ENCODE measurements at places on chromosomes 13 and 19. TPM values are rescaled to one million over a fixed set of nuclear protein-coding genes. Genes with fewer than 3 reads are reported as not detected.
A peak's percentile ranks its signal among the peaks of the same experiment; 100 is the strongest.

GRCh38 chr13:114145256-114145655 lies 12.8 kb upstream of the RASA3 start:
- no peak for DNase-seq

GADD45B gene
- polyA plus RNA-seq, result 69.8 TPM

TDRD12 gene
- 0.04 TPM for polyA plus RNA-seq

DLEU7 gene
- polyA plus RNA-seq, result not detected

ACP7 gene
- polyA plus RNA-seq, result not detected

DNA sequence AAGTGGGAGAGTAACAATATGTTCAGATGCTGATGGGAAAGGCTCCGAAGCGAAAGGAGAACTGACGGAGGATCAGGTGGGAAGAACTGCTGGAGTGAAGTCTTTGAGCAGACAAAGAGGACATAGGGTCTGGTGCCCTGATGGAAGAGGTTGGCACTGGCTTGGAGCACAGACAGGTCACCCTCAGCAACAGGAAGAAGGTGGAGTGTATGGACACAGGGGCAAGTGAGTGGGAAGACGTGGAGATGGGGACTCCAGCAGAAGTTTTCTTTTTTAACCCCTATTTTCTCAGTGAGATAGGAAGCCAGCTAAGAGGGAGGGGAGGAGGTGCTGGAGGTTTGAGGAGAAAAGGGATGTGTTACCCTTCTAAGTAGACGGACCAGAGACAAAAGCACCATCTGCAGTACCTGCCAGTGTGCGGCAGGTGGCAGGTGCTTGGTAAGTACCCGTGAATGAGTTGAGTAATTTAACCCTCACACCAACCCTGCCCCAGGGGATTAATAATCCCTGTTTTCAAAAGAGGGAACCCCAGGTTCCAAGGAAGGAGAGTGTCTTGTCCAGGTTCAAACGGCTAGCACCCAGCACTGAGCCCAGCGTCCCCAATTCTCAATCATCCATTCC lies 11.2 kb downstream of the HAS1 start:
- DNase-seq, result no peak

DNA sequence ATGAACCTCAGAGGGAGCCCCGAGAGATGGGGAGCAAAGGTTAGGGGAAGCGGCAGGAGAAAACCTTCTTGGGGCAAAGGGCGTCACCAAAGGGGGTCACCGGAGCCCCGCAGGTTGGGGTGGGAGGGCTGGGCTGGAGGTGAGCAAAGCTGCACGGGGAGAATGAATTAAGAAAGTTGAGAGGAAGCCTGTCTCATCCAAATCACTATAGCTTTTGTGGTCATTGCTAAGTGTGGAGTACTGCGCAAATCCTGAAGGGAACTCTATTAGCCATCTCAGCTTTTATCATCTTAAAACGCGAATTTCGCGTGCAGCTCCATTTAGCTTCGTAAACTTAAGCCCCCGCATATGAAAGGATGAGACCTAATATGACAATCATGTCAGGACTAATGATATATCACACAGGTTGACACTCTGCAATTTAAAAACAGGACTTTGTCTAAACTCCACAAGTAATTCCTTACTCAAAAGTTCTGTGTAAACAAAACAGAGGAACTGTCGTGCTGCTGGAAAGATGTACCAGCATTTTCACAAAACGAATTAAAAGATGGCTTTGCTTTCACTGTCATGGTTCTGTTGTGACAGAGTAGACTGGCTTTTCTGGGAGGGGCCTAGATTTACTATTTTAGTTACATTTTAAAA lies 631 bp downstream of the LACC1 start:
- no peak for DNase-seq

DNA sequence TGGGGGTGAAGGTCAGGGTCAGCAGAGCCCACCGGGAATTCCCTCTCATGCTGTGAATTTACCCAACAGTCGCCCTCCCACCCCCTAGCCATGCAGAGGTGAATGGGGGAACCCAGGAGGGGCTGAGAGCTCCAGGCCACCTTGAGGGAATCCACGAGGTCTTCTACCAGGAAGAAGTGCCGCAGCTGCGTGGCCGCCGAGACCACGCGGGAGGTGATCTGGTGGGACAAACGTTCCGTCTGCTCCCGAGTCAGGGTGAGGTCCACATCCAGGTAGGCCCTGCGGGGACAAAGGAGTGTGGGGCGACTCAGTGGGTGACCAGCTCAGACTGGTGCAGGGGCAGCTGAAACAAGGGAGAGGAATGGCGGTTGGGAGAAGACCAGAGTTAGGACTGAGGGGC lies 8.1 kb downstream of the RTN2 start:
- no peak for DNase-seq

DNA sequence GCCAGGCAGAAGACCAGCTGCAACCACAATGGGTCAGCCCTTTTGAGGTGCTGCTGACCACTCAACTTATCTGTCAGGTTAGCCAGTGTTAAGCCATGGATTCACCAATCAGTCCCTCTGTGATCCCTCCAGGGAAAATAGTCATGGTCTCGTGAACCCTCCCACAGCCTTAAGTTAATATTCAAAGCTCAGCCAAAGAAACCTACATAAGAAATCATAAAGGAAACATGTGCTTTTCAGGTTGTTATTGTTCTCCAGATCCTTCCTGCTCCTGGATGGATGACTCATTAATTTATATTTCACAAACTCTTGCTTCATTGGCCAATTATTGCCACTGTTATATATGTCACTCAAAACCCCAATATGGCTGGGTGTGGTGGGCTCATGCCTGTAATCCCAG lies 161.9 kb downstream of the B3GLCT start:
- no peak for DNase-seq

DNA sequence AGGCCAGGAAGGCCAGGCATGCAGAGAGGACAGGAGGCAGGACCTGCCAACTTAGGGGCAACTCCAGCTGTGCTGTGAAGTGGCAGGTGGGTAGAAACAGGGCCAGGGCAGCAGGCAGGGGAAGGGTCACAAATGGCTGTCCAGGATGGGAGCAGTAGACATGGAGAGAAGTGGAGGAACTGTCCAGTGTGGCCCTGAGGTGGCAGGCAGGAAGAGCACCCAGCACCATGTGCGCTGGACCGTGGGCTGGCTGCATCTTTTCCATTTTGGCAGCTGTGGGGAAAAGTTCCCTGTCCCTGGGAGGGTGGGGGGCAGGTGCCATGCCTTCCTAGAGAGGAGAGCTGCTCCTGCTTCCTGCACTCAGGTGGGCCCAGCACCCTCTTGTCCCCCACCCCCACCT lies 13.8 kb downstream of the DEDD2 start:
- DNase-seq, result no peak

DNA sequence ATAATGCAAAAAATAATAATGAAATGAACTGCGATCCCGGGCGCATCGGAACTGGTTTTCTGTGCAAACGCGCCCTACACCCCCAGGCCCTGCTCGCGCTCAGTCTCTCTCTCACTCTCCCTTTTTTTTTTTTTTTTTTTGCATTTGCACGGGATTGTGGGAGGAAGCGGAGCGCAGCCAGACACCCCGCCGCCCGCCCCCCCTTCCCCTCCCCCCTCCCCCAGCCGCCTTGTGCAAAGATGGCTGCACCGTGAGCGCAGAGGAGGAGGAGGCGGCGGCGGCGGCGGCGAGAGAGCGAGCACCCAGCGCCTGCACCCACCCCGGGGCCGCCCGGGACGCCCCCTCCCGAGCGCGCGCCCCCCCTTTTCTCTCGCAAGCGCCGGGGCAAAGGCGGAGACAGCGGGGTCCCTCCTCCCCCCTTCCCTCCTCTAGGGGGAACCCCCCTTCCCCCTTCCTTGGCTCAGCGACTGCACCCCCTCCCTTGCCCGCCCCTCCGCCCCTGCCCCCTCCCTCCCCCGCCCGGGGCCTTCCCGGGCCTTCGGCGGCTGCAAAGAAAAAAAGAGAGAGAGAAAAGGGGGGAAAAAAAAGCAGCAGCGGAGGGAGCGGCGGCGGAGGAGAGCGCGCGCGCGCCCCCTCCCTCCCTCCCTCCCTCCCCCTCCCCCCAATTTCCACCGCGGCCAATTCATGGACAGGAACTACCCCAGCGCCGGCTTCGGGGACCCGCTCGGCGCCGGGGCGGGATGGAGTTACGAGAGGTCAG lies at the start of gene PRR12:
Gene PRR12 (plus strand): TSS at position 212 of the 760 bp plus-strand sequence. CDS start 473 bp downstream, at position 685.
- DNase-seq, result no peak

- DNase-seq, result peak; percentile 54
These were observed 194.7 kb downstream of the LMO7 start for GRCh38 chr13:75830842-75831241.

GRCh38 chr19:1400281-1401137 lies 833 bp downstream of the GAMT start:
- DNase-seq, result no peak

DNA sequence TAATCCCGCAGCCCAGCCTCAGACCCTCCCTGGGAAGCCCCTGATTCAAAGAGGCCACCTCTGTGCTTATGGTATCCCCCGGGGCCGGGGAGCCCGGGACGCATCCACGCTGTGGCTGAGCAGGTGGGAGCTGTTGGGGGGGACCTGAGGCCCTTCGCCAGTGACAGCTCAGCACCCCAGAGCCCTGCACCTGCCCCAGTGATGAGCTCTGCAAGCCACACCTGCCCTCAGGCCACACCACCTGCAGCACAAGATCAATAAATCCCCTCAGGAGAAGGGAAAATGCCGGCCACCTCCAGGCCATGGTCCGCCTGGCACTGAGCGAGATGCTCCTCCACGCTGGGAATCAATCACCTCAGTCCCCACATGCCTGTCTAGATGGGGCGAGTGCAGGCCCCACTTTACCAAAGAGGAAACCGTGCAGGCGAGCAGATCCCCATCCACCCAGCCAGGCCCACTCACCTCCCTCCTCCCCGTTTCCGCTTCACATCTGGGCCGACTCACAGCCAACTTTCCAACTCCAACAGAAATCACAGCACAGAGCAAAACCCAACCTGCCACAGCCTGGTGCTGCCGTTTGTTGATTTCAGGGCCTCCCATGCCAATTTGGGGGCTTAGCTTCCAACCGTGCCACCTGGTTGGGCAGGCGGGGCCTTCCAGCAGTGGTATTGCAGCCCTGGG lies 12.8 kb downstream of the MOB3A start:
- no peak for DNase-seq

SMIM44 gene
- not detected for polyA plus RNA-seq

ZNF433 gene
- 2.3 TPM for polyA plus RNA-seq

- DNase-seq, result no peak
These were observed 87.1 kb downstream of the ARHGEF7 start for GRCh38 chr13:111202156-111202621.

DNA sequence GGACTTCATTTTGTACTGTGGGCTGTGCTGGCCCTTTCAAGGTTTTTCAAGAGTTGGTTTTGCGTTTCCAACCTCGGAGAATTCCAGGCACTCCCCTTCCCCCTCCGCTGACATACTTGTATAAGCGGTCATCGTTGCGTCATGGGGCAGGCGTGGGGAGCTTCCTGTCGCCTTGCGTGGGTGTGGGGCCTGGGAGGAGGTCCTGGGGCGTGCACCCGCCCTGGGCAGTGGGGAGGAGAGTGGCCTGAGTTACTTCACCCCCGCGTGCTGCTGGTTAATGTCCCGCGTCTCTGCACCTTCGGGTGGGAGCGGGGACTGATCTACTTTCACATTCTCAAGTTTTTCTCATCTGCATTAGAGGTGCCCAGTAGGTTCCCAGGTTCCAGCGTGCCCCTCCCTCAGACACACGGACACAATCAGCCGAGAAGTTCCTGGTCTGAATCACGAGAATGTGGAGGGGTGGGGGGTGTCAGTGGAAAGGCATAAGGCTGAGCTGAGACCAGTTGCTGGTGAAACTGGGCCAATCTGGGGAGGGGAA lies 4.1 kb downstream of the IER2 start:
- DNase-seq, result peak; percentile 75

- no peak for DNase-seq
These were observed 20.4 kb upstream of the CPB2 start for GRCh38 chr13:46124967-46125933.

ZNF8 gene
- 2.5 TPM for polyA plus RNA-seq

DNA sequence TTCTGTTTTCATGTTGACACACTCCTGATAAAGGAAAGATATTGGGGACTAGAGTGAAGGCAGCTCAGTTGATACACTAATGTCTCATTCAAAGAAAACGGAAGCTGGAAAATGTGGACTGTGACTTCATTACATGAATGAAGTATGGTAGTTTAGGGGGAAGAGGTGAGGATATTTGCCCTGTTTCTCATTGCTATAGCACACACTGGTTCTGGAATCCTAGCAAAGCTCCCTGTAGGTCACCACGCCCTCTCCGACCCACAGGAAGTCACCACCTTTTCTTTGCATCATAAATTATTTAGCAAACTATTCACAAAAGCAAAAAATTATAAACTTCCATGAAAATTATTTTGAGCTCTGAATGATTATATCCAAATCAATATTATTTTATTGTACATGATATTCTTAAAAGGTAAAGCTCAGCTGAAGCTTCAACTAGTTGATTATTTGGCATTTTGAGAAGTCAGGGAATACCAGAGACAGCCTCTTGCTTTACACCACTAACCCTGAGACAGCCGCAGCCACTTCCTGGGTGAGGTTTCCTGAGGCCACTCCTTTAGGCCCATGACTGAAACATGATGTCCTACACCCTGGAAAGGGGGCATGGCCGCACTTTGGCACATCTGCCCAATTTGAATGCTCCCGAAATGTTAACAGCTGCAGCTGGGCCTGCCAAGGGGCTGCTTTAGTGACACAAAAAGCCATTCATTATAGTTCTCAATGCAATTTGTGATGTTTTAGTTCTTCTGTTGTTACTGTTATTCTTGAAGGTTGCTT lies 50.0 kb upstream of the WDFY2 start:
- no peak for DNase-seq

DNA sequence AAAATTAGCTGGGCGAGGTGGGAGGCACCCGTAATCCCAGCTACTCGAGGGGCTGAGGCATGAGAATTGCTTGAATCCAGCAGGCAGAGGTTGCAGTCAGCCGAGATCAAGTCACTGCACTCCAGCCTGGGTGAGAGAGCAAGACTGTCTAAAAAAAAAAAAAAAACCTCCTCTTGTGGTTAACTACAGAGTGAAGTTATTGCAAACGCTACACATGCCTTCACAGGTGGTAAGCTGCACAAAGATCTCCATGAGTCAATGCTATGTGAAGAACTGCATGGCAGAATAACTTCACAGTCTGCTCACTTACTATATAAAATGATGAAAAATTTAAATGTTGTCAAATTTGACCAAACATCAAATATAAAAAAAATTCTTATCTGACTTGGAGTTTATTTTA lies 436.8 kb downstream of the FGF14 start:
- no peak for DNase-seq

MPHOSPH8 gene
- 18.7 TPM for polyA plus RNA-seq

CCDC8 gene
- 6.9 TPM for polyA plus RNA-seq

CD37 gene
- not detected for polyA plus RNA-seq

CASP14 gene
- not detected for polyA plus RNA-seq

ITGBL1 gene
- polyA plus RNA-seq, result 93.7 TPM

CYP2A7 gene
- not detected for polyA plus RNA-seq

GRCh38 chr13:41004875-41005693 lies 14.0 kb downstream of the ELF1 start:
- DNase-seq, result no peak

DNA sequence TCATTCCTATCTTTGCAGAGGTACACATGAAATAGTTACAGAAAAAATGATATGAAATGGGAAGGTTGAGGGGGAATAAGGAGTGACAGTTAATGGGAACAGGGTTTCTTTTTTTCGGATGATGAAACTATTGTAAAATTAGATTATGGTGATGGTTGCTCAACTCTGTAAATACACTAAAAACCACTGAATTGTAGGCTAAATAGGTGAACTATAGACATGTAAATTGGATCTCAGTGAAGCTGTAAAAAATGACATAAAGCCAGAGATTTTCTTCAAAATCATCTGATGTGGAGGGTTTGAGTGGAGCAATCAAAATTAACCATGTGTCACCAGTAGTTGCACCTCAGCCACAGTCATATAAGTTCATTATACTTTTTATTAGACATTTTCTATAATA lies 6.6 kb upstream of the FLT3 start:
- no peak for DNase-seq

GRCh38 chr19:35753634-35754369 lies 3.0 kb downstream of the HSPB6 start:
- DNase-seq, result no peak

- no peak for DNase-seq
These were observed 39.9 kb downstream of the PCCA start for GRCh38 chr13:100128838-100129237.

MBD3L2 gene
- not detected for polyA plus RNA-seq
